ENCODE measurements at places on chromosomes 13 and 19.

DNA sequence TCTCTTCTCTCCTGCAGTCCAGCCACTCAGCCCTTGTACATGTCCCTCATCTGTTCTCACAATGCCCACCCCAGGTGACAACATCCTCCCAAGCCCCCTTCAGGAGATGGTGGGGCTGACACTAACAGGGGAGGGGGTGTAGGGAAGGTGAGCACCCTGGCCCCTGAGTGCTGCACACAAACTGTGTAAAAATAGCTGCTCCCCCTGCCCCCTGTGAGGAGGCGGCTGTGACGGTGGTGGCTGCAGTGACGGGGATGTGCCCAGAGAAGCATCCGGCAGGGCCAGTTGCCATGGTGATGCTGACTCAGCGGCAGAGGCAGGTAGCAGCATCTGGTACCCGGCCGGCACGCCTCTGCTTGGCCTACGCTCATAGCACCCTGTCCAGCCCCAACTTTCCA, 13.0 kb upstream of the JUND start:
- DNase-seq = peak; percentile 91

- no peak for DNase-seq
Observed at GRCh38 chr13:20219577-20219976, 12.5 kb downstream of the GJB6 start.

DNA sequence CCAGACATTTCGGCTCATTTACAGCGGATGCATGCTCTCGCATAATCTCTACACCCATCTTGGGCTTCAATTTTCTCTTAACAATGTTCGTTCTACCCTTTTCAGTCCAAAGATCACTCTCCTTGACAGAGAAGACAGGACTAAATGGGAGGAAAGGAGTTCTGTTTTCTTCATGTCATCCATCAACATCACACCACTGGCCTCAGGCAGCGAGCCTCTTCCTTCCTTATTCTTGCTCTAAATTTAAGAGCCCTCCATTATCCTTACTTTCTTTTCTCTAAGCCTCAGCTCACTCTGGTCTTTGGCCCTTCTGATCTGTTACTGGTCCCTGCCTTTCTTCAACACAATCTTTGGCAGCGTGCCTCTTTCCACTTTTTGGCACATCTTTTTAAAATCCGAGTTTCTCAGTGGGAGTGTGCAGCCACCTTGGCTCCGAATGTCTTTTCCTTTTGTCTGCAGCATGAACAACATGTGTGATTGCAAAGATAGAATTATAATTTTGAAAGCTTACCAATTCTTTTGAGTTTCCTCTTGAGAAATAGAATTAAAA, 98.7 kb downstream of the FAM216B start:
- DNase-seq = no peak

GRCh38 chr19:2700660-2701360, 1.7 kb downstream of the GNG7 start:
- no peak for DNase-seq

GRCh38 chr13:51524312-51524711, 60.0 kb upstream of the WDFY2 start:
- no peak for DNase-seq

DNA sequence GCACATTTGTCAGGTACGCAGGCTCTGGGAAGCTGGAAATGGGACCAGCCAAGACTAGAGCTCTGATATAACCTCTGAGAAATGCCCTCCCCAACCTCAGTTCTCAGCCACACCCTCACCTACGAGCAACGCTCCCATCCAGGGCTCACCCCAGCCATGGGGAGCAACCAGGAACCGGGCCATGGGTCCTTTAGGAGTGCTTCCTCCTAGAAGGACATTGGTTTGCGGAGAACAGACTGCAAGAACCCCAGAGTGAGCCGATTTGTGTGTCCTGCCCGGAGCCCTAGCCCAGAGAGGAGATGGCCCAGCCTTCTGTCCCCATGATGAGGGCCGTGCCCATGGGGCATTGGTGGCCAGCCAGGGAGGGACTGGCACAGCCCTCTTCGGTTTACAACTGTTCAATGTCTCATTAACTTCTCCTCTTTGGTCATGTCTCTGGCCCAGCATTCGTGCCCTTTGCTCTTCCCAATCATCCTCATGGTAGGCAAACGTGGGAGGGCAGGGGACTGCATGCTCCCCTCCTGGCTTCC, 32.9 kb upstream of the IGSF23 start:
- no peak for DNase-seq
